ENCODE measurements at places on chromosomes 16 and 17.

- DNase-seq = no peak
These were observed 79.5 kb downstream of the ANKRD11 start for GRCh38 chr16:89410794-89411309.

DNA sequence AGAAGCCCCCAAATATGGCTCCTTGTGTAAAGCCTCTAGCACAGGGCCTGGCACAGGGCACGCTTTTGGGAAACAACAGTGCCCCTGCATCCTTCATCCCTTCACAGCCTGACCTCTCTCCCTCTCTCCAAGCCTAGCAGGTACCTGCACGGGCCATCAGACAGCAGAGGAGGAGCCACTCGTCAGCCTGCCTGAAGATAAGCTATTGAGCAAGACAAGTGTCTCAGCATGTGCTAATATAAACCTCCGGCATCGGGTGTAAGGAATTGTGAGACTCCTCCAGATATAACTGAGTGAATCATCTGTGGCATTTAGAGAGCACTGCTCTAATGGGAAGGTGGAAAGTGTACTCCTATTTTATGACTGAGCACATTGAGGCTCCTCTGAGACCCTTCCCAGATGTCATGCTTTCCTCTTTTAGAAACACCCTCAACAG is 38.3 kb downstream of the TBX4 start:
- no peak for DNase-seq

DNA sequence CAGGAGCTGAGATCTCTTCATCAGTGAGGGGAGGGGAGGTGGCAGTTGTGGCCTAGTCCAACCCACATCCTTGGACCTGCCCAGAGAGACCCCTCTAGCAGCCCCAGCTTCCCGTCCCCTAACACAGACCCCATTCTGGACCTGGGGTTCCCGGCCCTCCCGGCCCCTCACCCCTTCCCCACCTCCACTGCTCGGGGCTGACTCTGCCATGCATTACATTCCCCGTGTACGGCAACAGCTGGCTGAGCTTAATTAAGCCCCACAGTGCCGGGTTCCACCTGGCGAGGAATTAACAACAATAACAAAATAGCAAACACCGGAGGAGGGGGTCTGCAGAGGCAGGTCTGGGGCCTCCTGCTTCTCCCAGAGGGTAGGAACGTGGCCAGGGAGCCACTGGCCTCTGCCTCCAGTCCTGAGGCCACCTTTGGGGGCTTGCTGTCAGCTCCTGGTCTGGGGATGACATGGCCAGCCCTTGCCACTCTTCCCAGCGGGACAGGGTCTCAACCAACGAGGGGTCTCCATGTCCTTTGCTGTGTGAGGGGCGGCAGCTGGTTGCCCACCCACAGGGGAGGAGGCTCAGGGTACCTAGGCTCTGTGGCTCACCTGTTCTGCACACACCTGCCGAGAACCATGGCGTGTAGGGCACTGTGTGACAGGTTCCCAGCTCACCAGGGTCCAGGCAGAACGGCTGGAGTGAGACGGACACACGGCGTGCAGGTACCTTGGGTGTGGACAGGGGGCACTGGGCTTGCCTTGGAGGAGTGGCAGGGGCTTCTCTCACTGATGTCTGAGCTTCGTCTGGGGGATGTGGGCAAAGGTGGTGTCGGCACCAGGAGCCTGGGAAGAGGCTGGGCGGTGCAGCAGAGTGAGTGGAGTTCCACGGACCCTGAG is 46.9 kb upstream of the CBFA2T3 start:
- DNase-seq = no peak

- no peak for DNase-seq
These were observed 89.9 kb downstream of the ABR start for GRCh38 chr17:1089915-1090314.

DNA sequence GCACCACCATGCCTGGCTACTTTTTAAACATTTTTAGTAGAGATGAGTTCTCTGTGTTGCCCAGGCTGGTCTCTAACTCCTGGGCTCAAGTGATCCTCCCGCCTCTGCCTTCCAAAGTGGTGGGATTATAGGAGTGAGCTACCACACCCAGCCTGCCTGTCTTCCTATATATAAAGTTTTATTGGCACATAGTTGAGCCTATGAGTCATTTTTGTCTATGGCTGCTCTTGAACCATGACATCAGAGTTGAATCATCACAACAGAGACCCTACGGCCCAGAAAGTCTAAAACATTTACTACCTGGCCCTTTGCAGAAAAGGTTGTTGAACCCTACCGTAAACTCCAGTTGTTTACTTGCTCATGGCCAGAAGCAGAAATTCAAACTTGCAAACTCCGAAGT is 7.9 kb downstream of the SEPTIN12 start:
- no peak for DNase-seq

DNA sequence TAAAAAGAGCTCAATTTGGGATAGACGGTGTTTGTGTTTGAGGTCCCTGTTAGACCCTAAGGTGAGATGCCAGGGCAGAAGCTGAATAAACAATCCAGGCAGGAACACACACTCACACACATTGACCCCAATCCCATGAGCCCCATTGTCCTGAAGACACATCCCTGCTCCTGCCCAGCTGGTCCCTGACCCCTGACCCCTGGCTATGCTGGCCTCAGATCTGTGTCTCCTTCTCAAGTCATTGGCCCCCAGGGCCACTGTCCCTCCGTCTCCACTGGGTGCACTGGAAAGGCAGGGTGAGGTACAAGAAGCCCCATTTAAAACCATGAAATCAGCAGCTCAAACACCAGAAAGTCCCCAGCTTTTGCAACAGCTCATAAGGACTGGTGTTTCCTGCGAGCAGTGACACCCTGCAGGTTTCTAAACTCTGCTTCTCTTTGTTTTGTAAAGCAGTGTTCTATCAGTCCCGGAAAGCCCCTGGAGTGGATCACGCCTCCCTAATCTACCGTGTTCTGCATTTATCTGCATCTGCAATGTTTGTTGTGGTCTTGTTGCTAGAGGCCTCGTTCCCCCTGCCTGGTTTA is 18.0 kb upstream of the ASGR2 start:
- no peak for DNase-seq

- DNase-seq = no peak
These were observed 8.9 kb downstream of the RNF166 start for GRCh38 chr16:88697116-88697830.

DNA sequence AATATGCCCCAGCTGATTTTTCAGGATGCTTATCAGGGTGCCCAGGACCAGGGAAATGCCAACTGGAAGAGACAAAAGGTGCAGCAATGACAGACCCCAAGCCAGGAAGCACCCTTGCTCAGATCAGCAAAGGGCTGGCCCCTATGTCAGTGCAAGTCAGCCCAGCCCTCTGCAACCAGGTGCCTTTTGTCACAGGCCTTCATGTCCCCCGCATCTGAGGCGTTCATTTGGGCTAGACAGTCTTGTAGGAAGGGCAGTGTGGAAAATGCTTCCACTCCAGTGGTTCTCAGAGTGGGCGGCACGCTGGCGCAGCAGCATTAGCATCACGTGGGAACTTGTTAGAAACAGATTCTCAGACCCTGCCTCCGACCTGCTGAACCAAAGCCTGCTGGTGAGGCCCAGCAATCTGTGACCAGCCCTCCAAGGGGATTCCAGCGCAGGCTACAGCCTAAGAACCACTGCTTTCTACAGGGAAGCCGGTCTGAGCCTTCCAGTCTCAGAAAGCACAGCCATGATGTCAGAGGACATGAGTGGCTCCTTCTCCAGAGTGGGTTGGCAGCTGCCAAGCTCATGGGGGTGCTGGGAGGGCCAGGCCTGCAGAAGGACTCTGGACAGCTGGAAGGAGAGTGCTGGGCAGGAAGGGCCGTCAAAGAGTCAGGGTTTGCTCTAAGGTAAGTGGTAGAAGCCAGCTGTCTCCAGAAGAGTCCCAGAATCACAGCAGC is 13.1 kb downstream of the SLC47A2 start:
- DNase-seq = no peak

DNA sequence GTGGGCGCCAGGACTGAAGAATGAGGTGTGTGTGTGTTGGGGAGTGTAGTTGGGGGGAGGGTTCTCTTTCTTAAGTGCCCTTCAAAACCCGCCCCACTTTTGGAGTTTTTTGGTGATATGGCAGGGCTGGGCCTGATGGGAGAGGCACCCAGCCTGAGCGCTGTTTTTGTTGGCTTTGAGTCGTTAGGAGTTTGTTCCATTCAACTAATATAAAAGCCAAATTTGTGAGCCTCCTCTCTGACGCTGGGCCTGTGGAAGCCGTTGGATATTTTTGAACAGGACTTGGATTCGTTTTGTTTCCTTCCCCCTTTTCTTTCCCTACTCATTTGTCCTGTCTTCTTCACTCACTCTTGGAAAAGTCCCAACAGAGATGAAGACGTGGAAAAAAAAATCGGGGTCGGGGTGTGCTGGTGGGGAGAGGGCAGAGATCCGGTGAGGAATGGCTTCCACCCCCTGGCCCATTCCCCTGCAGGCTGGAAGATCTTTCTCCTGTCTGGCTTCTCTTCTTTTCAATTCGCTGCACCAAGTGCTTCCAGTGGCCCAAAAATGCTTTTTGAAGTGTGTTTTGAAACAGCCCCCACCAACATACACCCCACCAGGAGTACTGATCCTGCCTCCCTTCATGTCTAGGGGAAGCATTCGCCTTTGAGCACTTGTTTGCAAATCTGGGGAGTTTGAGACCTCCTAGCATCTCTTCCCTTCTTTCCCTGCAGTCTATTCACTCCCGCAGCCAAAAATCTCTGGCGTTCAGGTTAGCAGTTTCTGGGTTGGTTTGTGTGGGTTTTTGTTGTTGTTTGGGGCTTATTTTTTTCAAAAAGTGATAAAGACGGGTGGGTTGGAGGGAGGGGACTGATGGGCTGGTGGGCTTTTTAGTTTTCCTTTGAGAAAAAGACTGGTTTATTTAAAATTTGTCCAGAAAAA is 2.6 kb downstream of the FZD2 start:
- no peak for DNase-seq

- no peak for DNase-seq
These were observed 970 bp downstream of the EPN2 start for GRCh38 chr17:19238167-19238505.

- no peak for DNase-seq
These were observed 21.1 kb upstream of the TFAP4 start for GRCh38 chr16:4293822-4294457.

- DNase-seq = no peak
These were observed 7.5 kb downstream of the TENT4B start for GRCh38 chr16:50160495-50161164.
